ENCODE measurements at places on chromosomes 1 and 21. TPM values are rescaled to one million over a fixed set of nuclear protein-coding genes. Genes with fewer than 3 reads are reported as not detected.

- peaks cover 5% of the 10 kb centered on the region for H3K36me3 ChIP-seq
- no peak overlapping the region for H3K27ac ChIP-seq
- no peaks in the 10 kb centered on the region for H3K27me3 ChIP-seq
- peak; percentile 57 for DNase-seq
- H3K4me1 ChIP-seq: no peaks in the 10 kb centered on the region
Measured at GRCh38 chr1:243346016-243346415, 90.2 kb downstream of the SDCCAG8 start.

- H3K4me3 ChIP-seq: no peak overlapping the region
- H3K4me1 ChIP-seq: no peaks in the 10 kb centered on the region
- H3K27ac ChIP-seq: no peak overlapping the region
- DNase-seq: peak; percentile 57
- H3K36me3 ChIP-seq: no peaks in the 10 kb centered on the region
Measured at GRCh38 chr1:1989789-1990188, 13.8 kb downstream of the CFAP74 start.

The SHISAL2A gene
- not detected for total RNA-seq

DNA sequence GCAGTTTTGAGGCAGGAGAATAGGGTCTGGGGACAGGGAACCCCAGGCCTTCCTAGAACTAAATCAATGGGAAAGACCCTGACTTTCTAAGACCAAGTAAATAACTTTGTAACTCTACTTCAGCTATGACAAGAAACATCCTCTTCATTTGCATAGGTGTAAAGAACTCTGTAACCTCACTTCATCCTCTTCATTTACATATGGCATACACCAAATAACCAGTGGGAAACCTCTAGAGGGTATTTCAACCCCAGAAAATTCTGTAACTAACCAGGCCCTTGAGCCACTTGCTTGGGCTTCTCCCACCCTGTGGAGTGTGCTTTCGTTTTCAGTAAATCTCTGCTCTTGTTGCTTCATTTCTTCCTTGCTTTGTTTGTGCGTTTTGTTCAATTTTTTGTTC lies 495.6 kb downstream of the SIPA1L2 start:
- no peaks in the 10 kb centered on the region for H3K27me3 ChIP-seq
- H3K4me3 ChIP-seq: no peak overlapping the region
- no peak for DNase-seq
- no peaks in the 10 kb centered on the region for H3K36me3 ChIP-seq
- no peak overlapping the region for H3K27ac ChIP-seq
- H3K4me1 ChIP-seq: no peaks in the 10 kb centered on the region

DNA sequence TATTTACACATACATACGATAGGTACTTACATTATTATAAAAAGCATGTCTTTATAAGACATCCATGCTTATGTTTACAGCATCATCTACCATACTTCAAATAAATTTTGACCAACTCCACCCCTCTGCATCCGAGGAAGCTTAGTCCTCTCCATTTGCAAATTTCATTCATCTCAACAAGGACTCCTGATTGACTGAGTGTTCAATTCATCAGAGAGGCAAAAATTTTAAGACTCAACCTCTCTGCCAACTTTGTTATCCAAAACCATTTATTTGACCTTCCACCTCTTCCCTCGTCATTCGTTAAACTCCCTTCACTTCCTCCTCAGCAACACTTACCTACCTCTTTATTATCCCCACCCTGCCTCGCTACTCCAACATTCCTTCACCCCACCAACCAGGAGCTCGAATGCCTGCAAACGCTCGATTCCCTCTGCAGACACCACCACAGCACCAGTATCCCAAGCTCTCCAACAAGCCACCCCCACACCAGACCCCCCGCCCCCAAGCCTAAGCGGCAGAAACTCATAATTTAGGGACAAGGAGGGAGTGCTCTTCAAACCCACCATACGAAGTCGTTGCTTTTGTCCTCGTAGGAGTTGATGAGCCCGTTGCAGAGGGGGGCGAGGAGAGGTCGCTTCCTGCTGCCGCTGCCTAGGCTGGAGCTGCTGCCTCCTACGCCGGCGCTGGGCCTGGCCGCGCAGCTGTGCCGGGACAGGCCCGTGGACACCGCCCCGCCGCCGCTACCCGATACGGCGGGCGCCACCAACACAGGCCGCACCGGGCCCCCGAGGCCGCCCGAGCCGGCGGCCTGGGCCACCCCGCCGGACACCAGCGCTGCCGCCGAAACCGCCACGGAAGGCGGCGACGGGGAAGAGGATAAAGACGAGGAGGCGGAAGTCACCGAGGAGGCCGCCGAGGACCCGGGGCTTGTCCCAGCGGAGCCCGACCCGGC lies 803 bp downstream of the COP1 start:
- no peaks in the 10 kb centered on the region for H3K27me3 ChIP-seq
- peak; percentile 76 for DNase-seq
- peak overlapping the region; percentile 93 for H3K4me3 ChIP-seq

The MTF1 gene
- total RNA-seq: 4.1 TPM

The TMEM240 gene
- total RNA-seq: 2.7 TPM

DNA sequence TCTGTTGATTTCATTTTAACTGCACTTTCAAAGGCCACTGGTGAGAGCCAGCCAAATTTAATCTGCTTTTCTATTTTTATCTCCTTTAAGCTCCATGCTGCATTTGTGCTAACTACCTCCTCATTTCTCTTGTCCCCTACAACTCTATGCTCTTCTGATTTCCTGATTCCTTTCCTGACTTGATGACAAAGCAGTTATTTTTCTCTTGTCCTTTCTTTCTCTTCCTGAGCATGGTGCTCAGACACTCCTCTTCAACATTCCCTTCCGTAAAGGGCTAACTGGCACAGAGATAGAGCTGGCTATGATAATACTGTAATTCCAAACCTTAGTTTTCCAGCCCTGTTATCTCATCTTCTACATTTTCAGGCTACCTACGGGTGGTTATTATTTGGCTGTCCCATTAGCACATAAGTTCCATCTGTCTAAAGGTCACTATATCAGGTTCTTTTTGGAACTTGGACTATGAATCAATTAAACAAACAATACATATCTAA lies 6.8 kb upstream of the BCAS2 start:
- no peaks in the 10 kb centered on the region for H3K27me3 ChIP-seq
- H3K27ac ChIP-seq: no peak overlapping the region
- no peaks in the 10 kb centered on the region for H3K36me3 ChIP-seq
- no peaks in the 10 kb centered on the region for H3K4me1 ChIP-seq
- H3K4me3 ChIP-seq: no peak overlapping the region
